ENCODE measurements at places on chromosomes 1 and 21.

GRCh38 chr1:85815906-85816305 lies 107.7 kb upstream of the ZNHIT6 start:
- no peak for DNase-seq

GRCh38 chr21:45351526-45352275 lies 53.3 kb upstream of the COL18A1 start:
- DNase-seq = no peak

GRCh38 chr1:172176206-172176605 lies 244.3 kb upstream of the C1orf105 start:
- DNase-seq = no peak

DNA sequence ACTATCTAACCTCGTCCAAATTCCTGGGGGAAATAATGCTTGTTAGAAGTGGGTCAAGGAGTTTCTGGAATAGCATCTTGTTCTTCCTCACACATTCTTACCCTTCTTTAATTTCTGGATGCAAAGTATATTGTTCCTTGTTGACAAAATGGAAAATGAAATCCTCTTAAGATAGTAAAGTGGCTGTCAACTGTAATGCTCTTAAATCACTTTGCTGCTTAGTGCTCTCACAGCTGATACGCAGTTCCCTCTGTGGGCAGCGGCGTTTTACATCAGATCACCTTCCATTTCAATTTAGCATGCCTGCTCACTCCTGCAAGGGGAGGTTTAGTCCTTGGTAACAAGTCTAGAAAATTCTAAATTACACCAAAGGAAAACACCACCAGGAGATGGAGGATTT lies 113.1 kb downstream of the DNM3 start:
- DNase-seq = peak; percentile 36

DNA sequence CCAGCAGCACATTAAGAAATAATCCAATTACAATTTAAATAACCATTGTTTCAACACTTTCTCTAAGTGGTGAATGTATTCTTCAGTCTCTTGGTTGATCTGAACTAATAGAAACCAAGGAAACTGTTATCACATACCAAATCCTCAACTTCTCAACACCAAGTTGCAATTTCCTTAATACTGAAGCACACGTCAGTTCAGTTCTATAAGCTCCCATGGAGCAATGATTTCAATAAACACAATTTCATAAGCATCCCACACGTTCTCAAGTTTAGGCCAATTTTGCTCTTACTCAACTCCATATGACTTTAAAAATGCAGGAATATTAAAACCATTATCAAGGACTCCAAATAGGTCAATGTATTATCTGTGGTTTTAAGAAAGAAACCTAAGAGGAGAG lies 5.8 kb upstream of the ERG start:
- DNase-seq = no peak

DNA sequence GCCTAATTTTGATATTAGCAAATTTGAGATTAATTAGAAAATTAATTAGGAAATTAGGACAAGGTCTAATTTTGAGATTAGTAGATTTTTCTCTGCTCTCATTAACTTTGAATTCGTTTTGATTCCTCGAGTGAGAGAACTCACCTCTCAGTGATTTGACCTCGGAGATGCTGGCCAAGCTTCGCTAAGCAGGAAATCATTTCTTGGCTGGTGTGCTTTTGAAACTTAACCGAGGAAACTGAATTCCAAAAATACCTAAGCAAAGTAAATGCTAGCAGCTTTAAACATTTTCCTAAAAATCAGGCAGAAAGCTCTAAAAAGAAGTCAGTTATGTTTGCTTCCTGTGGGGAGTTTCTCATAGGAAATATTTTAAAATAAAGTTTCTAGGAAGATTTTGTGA lies 34.9 kb downstream of the CDC14A start:
- no peak for DNase-seq

DNA sequence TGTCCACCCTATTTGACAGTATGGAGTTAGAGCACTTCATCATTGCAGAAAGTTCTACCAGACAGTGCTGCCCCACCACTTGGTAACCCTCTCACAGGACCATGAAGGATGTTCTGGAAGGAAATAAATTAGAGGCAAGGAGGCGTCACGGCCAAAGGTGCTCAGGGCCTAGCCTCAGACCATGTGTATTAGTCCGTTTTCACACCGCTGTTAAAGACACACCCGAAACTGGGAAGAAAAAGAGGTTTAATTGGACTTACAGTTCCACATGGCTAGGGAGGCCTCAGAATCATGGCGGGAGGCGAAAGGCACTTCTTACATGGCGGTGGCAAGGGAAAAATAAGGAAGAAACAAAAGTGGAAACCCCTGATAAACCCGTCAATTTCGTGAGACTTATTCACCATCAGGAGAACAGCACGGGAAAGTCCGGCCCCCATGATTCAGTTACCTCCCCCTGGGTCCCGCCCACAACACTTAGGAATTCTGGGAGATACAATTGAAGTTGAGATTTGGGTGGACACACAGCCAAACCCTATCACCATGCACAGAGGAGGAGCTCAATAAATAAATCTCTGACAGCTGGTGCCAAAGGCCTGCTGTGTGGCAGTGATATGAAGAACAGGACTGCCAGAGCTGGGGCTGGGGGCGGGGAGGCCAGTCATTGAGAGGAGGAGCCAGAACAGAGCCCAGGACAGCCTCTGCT lies 75.8 kb downstream of the FHAD1 start:
- DNase-seq = no peak

DNA sequence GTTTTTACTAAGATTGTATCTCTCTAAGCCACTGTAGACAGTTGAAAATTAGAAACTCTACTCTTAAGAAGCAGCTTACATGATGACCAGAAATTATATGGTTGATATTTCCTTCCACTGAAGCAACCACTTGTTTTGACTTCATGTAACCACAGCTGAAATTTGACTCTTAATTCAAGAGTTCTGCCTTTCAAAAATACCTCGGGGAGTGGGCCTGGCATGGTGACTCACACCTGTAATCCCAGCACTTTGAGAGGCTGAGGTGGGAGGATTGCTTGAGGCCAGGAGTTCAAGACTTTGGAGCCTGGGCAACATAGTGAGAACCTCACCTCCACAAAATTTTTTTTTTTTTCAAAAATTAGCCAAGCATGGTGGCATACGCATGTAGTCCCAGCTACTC lies 4.3 kb downstream of the AMPD1 start:
- DNase-seq = no peak

DNA sequence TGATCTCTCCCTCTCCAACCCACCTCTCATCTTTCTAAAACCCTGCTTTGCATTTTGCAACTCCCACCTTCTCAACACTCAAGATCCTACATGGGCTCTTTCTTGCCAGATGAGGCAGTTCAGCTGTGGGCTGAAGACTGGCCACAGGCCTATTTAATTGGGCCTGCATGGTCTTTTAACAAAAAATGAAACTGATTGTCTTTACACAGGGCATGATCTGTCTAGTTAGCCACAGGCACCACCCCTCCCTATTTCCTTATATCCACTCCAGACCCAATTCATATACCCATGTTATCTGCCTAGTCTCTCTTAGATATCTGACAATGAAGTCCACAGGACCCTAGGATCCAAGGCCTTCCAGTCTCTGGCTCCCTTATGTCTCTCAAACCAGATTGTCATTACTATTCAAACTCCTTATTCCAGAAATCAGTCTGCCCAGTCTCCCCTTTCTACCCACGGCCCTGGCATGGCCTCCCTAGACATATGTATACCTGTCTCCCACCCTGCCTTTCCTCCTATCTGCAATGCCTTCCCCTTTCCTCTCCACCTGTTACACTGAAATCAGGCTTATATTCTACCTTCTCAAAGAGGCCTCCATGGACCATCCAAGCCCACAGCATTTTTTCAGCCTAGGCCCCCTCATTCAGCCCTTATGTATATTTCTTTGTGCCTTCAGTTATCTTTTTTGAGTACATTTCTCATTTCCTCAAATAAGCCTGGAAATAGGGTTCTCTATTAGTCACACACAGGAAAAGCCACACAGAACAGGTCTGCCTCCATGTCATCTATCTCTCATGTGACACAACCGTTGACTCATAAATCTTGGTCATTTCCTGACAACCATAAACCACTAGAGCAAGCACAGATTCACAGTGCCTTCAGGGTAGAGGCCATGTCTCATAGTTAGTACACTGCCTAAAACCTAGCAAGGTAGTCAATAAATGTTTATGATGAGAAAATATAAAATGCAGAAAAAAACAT lies 39.0 kb downstream of the LPAR3 start:
- no peak for DNase-seq

DNA sequence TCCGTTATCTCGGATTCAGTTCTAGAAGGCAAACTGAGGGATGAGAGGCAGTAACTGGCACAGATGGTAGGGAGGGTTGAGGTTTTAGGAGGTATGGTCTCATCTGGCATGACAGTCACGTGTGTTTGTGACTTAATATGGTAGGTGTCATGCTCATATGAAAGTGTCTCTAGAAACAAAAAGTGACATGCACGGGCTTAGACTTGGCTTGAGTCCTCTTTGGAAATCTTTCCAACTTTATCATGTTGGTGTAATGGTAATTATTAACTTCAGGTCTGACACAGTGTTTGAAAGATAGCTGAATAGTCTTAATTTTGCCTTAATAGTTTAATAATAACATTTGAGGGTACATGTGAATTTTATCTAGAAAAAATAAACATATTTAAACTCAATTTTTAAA lies 218.1 kb downstream of the FMN2 start:
- DNase-seq = no peak

DNA sequence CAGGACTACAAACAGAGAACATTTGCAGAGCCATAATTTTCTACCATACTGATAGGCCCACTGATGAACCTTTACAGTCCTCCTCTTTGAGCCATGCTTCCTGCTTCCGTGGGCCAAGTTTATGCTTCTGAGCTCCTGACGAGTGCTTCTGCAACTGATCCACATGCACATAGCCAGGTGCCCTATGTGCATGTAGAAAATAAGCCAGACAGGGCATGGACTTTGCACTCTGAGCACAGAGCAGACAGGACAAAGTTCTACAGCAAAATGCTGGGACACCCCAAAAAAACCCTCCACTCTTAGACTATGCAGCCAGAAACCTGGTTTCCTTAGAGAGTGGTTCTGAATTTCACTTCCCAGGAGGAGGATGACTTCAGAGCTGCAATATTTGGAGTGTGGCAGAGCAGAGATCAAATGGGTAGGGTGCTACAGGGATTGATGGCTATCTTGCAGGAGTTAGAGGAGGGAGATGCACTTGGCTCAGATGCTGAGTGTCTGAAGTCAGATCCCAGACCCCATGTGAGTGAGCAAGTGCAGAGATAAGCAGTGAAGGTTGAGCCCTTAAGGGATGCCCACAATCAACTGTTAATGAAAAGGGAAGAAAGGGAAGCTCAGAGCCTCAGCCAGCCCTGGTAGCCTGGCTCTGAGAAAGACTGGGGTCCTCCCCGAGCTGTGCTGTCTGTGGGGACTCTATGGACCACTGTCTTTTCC lies 230.9 kb downstream of the DUSP10 start:
- no peak for DNase-seq

GRCh38 chr1:199784138-199784895 lies 243.2 kb upstream of the NR5A2 start:
- no peak for DNase-seq

DNA sequence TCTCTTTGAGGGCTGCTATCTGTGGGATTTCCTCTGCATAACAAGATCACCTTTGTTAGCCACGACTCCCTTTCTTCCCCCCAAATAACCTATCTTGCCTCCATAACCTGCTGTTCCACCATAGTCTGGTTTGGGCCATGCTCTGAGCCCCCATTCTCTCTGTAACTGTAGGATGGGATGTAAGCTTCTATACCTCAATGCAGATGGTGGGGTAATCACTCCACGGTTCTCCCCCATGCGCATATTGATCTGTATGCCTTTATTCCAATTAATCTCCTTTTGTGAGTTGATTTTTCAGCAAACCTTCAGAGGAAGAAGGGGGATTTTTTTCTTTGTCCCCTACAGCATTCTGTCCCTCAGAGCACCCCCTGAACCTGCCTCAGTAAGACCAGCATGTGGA lies 170.1 kb upstream of the IRF2BP2 start:
- no peak for DNase-seq

GRCh38 chr1:96361961-96362360 lies 359.6 kb upstream of the PTBP2 start:
- no peak for DNase-seq

DNA sequence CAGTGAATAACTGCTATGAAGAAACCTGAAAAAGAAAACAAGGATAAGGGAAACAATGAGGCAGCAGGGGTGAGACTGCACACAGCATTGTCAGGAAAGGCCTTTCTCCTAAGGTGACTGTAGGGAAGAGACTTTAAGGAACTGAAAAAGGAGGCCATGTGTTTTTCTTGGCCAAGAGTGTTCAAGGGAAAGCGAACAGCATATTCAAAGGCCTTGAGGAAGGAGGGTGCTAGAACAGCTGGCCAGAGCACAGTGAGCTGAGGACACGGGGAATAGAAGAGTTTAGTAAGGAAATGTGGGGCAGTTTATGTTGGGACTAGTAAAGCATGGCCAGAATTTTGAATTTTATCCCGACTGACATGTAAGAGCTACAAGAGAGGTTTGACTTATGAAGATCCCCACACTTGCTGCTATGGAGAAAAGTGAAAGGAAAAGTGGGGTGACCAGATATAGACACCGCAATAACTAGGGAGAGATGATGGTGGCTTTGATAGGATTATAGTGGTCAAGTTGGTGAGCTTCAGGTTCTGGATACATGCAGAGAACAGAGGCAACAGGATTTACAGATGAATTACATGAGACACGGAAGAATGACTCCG lies 1.4 kb downstream of the RWDD2B start:
- DNase-seq = no peak

GRCh38 chr21:30480145-30480544 lies at the start of gene KRTAP19-1:
KRTAP19-1 (minus strand) TSS chr21:30480367; CDS start chr21:30480317, 50 bp downstream.
- DNase-seq = no peak

Measured in NCI-H187 treated with DMSO at 0.1 percent for 48 hours (cell line).